K562 (cell line): ENCODE measurements at places on chromosomes 5 and 9. TPM values are rescaled to one million over a fixed set of nuclear protein-coding genes. Genes with fewer than 3 reads are reported as not detected.

PDE6A gene
- not detected in 2 replicates for total RNA-seq

CKMT2 gene
- not detected in 2 replicates for total RNA-seq

SLC34A1 gene
- not detected in 2 replicates for total RNA-seq

KIF24 gene
- total RNA-seq, result 4.7 and 5.0 TPM in 2 replicates

SLCO6A1 gene
- 0.11 TPM in 1 of 2 replicates, not detected in the other for total RNA-seq

EPB41L4B gene
- 0.38 and 0.63 TPM in 2 replicates for total RNA-seq

CATSPER3 gene
- total RNA-seq, result 0.34 and 0.49 TPM in 2 replicates

BTNL3 gene
- not detected in 2 replicates for total RNA-seq

DNAI1 gene
- total RNA-seq, result not detected in 2 replicates

- no peak for DNase-seq
These were observed 258.8 kb upstream of the RFX3 start for GRCh38 chr9:3784641-3785040.

- DNase-seq, result no peak
These were observed 778.1 kb upstream of the WWC1 start for GRCh38 chr5:167513381-167513780.

- DNase-seq, result no peak
These were observed 139.8 kb upstream of the SPEF2 start for GRCh38 chr5:35477911-35478310.

DNA sequence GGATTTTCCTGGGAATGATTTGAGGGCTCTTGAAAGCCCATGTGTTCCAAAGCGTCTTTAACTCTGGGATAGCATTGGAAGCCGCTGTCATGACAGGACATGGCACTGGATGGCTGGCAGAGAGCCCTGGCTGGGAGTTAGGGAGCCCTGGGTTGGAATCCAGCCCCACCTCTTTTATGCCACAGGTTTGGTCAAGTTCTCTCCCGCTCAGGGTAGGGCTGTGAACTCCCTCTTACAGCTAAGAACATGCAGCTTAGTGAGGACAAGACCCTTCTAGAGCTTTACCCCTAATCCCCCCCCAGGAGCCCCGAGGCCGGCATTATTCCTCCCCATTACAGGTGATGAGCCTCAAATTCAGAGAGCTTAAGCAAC, 37.2 kb downstream of the OLFML2A start:
- no peak for DNase-seq

DNA sequence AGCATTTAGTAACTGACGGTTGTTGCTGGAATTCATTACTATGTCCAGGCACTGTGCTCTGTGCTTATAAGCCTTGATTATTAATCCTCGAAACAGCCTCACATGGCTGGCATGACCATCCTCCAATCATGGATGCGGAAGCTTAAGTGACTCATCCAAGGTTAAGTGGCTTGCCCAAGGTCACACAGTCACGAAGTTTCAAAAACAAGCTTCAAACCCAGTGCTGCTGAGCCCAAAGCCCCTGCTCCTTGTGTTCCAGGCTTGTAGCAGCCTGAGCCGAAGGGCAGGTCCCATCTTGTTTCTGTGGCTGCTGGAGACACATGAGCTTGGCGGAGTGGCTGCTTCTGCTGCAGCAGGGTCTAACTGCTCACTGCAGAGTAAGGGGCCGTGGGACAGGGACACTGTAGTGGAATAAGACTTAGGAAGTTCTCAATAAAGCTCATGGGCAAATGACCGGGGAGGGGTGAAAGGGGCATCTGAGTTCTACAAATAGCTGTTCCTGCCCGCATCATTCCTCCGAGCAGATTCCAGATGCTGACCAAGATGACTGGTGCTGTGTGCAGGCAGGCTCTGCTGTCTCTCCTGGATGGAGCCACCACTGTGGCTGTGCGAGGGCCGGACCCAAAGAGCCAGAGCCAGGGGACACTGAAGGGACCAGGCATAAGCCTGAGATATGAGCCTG, 32.4 kb downstream of the WHRN start:
- no peak for DNase-seq

- DNase-seq, result no peak
These were observed 30.5 kb downstream of the TRIO start for GRCh38 chr5:14173377-14174229.

DNA sequence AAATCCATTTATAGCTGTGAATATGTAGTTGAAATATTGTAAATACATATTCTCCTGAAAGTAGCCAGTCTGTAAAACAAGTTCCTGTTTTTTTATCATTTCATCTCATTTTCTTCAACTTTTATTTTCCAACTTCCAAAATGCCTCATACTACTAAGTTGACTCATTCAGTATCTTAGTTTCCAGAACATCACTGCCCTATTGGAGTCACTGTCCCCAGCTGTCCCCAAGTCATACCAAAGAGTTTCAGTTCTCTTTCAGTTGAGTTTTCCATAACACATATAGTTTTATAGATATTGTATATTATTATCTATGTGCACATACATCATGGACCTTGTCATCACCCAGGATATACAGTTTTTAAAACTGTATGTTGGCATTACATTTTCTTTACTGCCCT, 261.7 kb downstream of the CDH12 start:
- no peak for DNase-seq

DNA sequence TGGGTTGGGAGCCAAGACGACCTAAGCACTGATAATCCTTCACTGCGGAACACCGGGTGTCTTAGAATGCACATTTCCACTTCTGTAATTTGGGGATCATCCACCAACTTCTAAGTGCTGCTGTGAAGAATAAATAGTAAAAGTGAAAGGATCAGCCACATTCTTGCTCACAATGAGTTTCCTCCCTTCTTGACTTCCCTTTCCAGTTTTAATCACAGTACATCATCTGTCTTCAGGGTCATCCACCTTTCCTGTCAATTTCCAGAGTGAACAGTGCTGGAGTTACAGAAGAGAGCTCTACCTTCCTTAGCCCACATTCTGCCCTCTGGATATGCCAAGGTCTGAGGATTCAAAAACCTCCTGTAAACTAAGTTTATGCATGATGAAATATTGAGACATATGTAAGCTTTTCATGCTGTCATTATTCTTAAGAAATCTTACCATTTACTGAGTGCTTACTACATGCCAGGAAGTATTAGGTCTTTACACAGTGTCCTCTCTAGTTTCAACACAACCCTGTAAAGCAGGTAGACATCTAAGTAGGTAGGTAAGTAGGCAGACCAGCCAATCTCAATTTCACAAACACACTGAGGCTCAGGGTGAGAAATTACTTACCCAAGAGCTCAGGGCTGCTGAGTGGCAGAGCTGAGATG, 105.2 kb downstream of the CDK5RAP2 start:
- no peak for DNase-seq

GRCh38 chr5:80937584-80938356, 22.4 kb upstream of the RASGRF2 start:
- DNase-seq, result no peak

DNA sequence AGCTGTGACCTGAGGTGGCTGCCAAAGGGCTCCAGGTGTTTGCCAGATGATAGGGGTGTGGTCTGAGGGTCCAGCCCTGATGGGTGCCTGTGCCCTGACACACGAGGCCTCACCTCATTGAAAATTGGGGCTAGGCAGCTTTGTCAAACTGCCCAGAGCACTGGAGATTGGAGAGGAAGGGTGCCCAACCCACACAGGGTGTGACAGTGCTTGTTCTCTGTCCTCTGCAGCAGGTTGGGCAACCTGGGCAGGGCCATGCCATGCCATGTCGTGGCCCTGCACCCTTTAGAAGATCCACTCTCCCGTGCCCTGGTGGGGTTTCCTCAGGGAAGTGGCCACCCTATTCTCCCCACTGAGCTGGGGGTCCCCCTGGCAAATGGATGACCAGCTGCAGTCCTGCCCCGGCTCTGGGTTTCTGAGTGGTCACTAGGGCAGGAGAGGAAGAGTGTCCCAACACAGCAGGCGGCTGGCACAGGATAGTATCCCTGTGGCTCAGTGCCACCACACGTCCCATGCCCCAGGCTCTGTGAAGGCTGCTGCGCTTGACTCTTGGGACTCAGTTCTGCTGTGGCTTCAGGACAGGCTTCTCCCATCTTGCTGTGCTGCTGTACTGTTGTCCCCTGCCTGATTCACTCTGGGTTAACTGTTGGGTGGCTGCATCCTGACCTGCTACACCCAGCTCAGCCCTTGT, 100.8 kb upstream of the PITX1 start:
- no peak for DNase-seq

DNA sequence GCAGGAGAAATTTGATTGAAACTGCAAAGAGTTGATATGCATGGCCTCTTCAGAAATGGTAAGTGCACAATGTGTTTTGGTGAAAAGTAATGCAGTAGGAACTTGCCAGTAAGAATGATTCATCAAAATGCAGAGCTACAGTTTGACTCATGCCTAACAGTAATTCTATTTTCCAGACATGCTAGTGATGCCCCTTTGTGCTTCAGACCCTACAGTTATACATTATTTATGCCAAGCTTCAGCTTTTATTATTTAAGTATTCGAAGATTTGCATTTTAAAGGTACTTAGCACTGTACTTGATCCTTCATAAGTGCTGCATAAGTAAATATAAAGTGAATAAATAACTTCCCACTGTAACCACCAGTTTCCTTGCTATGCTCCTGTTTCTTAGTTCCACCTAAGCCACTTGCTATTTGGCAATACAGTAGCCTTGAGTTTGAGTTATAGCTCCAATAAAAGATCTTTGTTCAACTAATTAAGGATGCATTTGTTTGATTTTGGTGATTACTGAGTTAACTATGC, 3.6 kb upstream of the SPATA31E1 start:
- DNase-seq, result no peak

GRCh38 chr9:88775966-88776365, 215.3 kb upstream of the S1PR3 start:
- DNase-seq, result no peak

GRCh38 chr9:76662476-76663281, 101.6 kb upstream of the PCA3 start:
- no peak for DNase-seq

- no peak for DNase-seq
These were observed at the start of gene MCTP1 for GRCh38 chr5:95284572-95285408. Gene MCTP1 (minus strand): TSS chr5:95285094.
